ENCODE measurements at places on chromosomes 7 and 10. TPM values are rescaled to one million over a fixed set of nuclear protein-coding genes. Genes with fewer than 3 reads are reported as not detected.

DNA sequence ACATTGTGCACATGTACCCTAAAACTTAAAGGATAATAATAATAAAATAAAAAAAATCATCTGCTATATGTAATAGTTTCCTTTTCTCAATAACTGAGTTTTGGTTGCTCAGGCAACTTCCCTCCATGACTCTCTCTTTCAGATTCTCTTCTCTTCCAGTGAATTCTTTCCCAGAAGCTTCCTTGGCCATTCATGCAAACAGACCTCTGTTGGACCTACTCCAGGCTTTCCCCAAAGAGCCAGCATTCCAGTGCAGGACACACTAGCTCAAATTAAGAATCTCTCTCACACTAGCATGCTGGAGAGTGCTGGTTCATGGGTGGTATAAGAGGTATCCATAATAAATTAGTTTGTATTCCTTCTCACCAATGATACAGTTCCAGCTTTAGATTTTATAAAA, 31.0 kb upstream of the ZEB1 start:
- no peak for DNase-seq

GRCh38 chr10:76139431-76139830, 708.0 kb downstream of the LRMDA start:
- DNase-seq = no peak

DNA sequence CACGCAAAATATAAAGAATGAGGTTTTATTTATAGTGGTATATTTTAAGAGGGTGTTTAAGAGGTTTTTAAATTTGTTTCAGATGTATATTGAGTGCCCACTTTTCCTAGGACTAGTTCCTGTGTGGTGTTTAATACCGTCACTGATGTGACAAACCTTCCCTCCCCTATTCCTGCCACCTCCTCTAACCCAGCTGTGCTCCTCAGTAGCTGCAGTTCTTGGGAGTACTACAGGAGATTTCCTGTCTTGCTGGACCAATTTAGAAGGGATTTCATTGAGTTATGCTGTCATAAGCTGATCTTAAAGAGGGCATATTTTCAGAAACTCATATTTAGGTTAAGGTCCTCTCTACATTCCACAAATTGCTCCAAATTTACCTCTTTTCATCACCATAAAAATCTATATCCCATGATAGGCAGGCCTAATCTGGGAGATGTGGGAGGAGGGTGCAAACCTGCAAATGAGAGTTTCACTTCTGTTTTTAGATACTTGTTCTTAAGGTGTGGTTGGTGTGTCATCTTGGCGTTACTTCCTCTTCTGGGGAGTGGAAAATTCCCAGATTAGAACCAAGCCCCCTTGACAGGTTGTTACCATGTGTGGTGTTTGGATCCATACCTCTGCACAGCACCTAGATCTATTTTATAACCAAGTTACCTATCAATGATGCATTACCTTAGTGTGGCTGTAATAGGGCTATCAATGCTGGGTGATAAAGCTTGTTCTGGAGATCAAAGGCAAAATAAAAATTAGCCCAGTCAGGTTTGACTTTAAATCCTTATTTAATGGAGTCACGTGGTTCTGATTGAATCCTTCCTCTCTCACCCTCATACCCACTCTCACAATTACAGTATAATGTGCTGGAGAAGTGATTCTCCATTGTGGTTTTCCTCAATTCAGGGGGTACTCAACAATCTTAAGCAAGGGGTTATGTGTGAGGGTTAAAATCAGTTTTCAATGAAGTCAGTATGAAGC, 141.1 kb downstream of the CDK14 start:
- DNase-seq = no peak

DNA sequence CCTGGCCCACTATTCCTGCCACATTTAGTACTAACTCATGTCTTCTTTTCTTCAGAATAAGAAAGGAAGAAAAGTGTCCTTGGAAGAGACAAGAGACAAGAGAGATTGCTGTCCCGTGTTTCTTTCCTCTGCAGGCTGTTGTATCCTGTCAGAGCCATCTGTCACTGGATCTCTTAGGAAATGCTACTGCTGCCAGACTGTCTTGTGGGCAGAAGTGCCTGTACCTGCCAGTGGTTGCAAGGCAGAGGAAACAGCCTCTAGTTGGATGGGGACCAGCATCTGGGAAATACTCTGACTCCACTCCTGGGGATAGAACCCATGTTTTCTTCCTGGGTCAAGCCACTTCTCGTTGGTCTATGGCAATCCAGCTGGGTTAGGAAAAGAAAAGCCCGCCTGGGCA, 16.7 kb upstream of the MAP3K8 start:
- no peak for DNase-seq

The PTER gene
- 15.2 TPM for total RNA-seq

The TEX36 gene
- not detected for total RNA-seq

Measured in right atrium auricular region (tissue), 2 donors.